ENCODE measurements at places on chromosomes 13 and 19. TPM values are rescaled to one million over a fixed set of nuclear protein-coding genes. Genes with fewer than 3 reads are reported as not detected.

GRCh38 chr13:103941506-103942140, 875.4 kb upstream of the SLC10A2 start:
- no peaks in the 10 kb centered on the region for H3K4me1 ChIP-seq
- no peak overlapping the region for H3K4me3 ChIP-seq
- H3K27ac ChIP-seq: no peak overlapping the region
- no peaks in the 10 kb centered on the region for H3K27me3 ChIP-seq
- no peak for DNase-seq
- no peaks in the 10 kb centered on the region for H3K36me3 ChIP-seq

PTH2 gene
- not detected for polyA plus RNA-seq

NKPD1 gene
- polyA plus RNA-seq: 0.09 TPM

CEACAM3 gene
- polyA plus RNA-seq: 0.24 TPM

ETV2 gene
- 5.6 TPM for polyA plus RNA-seq
